ENCODE measurements at places on chromosomes 11 and 22. TPM values are rescaled to one million over a fixed set of nuclear protein-coding genes. Genes with fewer than 3 reads are reported as not detected.

Gene ABCC8
- not detected for total RNA-seq

Gene FGF19
- not detected for total RNA-seq

Gene TSPAN32
- not detected for total RNA-seq

Gene OR52E1
- not detected for total RNA-seq

Gene RRAS2
- 51.3 TPM for total RNA-seq

Gene GLYATL1
- total RNA-seq: not detected

Gene APOA5
- total RNA-seq: 0.15 TPM

Gene SEC14L6
- total RNA-seq: not detected

GRCh38 chr11:120037111-120037510 is 100.8 kb downstream of the TRIM29 start:
- DNase-seq: no peak

- DNase-seq: no peak
Measured at GRCh38 chr22:49317369-49317768, 510.3 kb downstream of the BRD1 start.

DNA sequence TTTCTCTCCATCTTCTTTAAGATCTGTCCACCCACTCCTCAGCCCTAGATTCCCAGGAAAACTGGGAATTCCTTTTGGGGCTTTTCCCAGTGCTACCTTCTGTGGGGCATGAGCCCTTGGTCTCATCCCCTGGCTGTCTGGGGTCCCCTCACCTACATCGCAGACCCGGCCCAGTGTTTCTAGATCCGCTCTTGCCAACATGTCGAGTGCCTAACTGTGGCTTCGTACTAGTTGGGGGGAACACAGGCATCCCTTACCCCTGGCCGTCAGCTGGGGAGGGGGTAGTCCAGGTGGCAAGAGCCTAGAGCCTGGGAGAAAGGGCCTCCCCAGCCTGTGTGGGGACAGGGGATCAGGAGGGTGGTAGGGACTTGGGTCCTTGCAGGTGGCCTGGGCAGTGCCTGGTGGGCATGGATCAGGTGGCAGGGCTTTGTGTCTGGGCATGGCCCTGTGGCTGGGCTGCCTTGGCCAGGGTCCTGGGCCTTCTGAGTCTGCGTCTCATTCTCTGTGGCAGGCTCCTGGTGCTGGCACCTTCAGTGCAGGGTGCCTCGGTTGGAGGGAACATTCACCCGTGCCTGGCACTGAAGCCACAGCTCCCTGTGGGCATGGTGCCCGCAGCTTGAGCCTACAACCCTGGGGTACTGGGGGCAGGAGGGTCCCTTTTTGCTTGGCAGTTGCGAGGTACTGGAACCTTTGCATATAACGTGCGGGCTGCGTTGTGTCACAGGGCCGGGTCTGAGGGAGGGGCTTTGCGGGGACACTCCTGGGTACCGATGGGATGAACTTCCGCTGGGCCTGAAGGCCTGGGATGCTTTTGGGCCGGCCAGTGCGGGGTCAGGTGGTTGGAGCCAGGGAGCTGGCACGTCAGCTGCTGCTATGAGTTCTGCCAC is 4.1 kb downstream of the KCNQ1 start:
- DNase-seq: no peak

DNA sequence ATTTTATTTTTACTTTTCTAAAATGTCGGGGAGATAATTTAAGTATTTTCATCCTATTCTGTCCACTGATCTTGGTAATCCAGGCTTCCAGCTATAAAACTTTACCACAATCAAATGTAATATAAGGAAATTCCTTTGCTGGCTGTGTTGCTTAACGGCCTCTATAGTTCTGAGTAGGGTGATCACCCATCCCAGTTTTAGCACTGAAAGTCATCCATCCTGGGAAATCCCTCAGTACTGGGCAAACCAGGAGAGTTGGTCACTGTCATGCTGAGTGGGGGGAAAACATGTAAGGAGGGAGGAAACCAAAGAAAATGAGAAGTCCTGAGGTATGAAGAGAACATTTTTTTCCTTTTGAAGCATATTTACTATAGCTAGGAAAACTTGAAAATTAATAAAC is 12.8 kb upstream of the BACE1-AS start:
- DNase-seq: no peak

DNA sequence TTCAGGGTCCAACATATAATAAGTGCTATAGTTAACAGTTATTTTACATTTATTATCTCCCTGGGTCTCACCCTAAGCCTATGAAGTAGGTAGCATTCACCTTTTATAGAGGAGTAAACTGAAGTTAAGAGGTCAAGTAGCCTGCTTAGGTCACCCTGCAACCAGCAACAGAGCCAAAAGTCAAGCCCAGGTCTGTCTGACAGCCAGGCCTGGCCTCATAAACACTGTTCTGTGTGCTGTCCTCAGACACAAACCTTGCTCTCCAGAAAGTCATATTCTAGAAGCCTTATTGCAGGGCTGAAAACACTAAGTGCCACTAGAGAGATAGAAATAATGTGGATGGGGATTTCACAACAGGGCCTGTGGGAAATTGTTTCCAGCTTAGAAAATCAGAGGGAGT is 59.3 kb downstream of the BDNF start:
- no peak for DNase-seq

GRCh38 chr11:84056653-84057376 is 770.6 kb upstream of the CCDC90B start:
- DNase-seq: no peak

DNA sequence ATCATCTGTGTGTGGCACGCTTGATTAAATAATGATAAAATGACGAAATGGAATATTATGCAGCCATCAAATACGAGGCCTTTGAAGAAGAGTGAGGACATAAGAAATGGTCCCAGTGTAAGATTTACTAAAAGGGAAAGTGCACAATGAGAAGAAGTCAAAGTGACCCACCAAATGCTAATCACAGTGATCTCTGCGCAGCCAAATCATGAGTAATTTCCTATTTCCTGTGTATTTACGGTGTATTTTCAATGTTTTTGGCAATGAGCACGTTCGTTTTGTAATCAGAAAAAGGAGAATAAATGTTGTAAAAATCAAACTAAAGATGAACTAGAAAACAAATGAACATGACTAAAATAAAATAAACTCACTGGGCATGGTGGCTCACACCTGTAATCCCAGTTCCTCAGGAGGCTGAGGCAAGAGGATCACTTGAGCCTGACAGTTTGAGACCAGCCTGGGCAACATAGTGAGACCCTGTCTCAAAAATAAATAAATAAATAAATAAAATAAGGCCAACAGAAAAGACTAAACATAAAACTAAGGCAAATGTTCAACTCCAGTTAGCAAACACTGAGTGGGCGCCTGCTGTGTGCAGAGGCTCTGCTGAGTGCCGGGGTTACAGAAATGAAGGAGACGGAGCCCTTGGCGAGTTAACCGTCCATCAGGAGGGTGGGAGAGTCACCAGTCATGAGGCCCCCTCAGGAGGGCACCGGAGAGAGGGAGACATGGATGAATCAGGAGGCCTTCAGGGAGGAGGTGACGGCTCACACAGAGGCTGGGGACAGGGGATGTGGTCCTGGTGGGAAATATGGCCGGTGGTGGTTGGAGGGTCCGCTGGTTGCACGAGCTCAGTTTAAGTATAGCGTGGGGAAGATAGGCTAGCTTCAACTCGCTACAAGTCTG is 26.0 kb upstream of the CBX7 start:
- DNase-seq: no peak

DNA sequence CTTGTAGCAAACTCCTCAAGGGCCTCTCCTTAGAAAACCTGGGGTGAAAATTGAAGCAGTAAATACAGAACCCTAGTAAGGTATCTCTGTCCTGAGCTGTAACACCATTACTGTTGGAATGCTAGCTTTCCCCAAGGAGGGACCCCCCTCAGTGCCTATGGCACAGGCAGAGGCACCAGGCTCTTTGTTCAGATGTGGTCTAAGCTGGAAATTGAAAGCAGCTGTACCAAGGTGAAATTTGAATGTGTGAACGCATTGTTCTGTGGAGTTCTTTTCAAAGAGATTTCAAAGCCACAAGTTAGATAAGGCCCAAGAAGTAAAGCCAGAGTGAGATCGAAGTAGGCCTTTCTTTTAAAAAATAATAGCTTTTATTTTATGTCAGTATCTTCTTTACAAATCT is 71.9 kb upstream of the HORMAD2 start:
- DNase-seq: no peak

- peak; percentile 17 for DNase-seq
Measured at GRCh38 chr11:110455718-110456117, 26.0 kb downstream of the FDX1 start.

- DNase-seq: no peak
Measured at GRCh38 chr11:12112750-12113149, 2.4 kb downstream of the MICAL2 start.

GRCh38 chr22:38419121-38419857 is 35.7 kb downstream of the KCNJ4 start:
- no peak for DNase-seq

- DNase-seq: no peak
Measured at GRCh38 chr11:34252651-34253050, 105.2 kb downstream of the ABTB2 start.

GRCh38 chr11:127492029-127492428 is 491.5 kb upstream of the KIRREL3 start:
- DNase-seq: no peak

DNA sequence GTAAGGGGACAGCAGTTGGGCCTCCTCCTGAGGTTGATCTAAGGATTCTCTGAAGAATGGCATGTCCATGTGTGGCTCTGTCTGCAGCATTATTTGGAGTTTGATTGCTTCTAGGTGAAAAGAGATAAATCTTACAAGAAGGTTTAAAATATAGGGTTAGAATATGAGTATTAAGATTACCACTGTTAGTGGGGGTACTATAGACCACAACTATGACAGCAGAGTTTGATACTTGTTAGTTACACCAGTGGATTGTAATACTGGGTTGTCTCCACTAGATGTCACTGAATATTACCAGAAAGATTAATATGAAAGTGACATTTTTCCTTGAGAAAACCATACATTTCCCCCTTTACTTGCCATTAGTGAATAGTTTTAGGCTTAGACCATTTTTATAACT is 47.9 kb downstream of the ZNF280B start:
- DNase-seq: no peak

DNA sequence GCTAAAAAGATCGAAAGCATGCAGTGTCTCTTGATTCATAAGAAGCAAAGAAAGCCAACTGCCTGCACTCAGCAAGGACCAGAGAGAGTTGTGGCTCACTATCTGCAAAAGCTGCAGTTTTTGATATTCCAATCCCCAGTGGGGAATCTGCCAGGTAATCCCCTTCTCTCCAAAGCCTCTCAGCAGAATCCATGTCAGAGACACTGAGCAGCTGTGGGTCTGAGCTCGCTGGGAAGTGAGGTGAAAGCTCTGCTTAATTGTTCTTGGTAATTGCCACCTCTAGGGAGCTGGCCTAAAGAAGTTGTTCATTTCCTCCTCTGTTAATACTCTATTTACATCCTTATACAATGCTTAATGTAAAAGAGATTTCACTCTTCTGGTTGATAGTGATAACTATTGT is 261.3 kb upstream of the LRRC4C start:
- no peak for DNase-seq

GRCh38 chr11:90447618-90448017 is 224.8 kb upstream of the CHORDC1 start:
- no peak for DNase-seq

DNA sequence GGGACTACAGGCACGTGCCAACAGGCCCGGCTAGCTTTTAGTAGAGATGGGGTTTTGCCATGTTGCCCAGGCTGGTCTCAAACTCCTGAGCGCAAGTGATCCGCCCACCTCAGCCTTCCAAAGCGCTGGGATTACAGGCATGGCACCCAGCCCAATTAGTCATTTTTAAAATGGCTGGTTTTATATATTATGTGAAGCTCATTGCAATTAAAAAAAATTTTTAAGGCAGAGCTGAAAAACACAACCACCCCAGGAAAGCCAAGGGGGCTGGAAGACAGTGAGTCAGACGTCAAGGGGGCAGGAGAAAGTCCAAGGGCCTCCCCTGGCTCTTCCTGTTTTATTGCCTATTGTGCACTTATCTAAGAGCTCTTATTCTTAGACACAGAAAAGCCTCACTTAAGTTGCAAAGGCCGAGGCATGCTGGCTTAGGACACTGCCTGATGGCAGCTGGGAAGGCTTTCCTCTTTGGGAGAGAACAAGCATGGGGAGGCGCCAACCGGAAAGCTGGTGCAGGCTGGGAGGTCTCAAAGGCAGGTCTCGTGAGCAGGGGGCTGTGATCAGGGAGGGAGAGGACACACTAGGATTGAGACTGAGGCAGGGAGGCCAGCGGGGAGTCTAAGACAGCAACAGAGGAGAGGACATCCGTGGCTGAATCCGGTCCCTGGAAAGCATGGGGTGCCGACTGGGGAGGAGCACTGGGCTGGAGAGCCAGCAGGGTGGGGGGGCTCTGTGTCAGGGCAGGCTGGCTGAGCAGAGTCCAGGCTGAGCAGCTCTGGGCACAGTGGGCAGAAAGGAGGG is 11.1 kb upstream of the OSM start:
- no peak for DNase-seq

DNA sequence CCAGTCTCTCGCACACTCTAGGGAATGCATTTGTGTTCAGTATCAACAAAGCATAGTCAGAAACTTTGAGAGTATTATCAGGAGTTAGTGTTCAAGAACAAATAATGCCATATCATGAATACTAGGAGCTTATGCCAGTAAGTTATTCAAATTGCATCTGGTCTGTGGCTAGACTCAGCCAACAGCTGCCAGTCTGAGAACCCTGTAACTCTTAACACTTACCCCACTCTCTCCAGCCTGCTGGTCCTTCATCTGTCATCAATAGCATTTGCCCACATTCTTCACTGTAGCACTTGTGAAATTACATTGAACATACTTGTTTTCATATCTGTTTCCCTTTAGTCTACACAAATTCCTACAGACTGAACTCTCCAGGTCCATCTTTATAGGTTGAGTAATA is 1157.5 kb upstream of the RAG2 start:
- DNase-seq: no peak

DNA sequence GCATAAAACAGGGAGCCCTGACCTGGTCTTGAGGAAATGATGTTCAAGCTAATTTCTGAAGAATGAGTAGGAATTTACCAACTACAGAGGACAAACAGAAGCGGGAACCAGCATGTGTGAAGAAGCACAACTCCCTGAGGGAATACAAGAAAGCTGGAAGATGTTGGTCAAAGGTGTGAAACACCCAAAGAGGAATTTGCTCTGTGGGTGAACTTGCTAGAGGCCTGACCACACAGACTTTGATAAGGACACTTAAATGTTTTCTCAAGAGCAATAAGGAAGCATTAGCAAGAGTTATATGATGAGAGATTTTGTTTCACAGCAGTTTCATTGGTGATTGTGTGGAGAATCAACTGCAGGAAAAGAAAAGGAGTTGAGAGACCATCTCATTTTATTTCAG is 17.6 kb downstream of the SLC5A12 start:
- DNase-seq: no peak
